ENCODE measurements at places on chromosomes 3 and 15.

DNA sequence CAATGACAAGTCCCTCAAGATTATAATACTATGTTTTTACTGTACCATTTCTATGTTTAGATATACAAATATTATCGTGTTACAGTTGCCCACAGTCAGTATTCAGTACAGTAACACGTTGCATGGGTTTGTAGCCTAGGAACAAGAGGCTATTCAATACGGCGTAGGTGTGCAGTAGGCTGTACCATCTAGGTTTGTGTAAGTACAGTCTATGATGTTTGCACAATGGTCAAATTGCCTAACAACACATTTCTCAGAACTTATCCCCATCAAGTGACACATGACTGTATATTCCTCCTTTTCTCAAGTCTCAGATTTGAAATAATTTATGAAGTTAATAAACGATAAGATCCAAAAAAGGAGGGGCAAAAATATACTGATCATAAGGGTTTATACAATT, 21.7 kb downstream of the ZDHHC3 start:
- peaks cover 11% of the 10 kb centered on the region for H3K4me1 ChIP-seq
- no peak for DNase-seq
- H3K27ac ChIP-seq, result no peak overlapping the region
- no peak overlapping the region for H3K4me3 ChIP-seq
- H3K27me3 ChIP-seq, result no peaks in the 10 kb centered on the region

- no peaks in the 10 kb centered on the region for H3K27me3 ChIP-seq
- no peak overlapping the region for H3K27ac ChIP-seq
- H3K4me3 ChIP-seq, result no peak overlapping the region
- no peaks in the 10 kb centered on the region for H3K36me3 ChIP-seq
- H3K4me1 ChIP-seq, result no peaks in the 10 kb centered on the region
- DNase-seq, result no peak
These were observed 539.5 kb downstream of the NAALADL2 start for GRCh38 chr3:175398676-175399075.

DNA sequence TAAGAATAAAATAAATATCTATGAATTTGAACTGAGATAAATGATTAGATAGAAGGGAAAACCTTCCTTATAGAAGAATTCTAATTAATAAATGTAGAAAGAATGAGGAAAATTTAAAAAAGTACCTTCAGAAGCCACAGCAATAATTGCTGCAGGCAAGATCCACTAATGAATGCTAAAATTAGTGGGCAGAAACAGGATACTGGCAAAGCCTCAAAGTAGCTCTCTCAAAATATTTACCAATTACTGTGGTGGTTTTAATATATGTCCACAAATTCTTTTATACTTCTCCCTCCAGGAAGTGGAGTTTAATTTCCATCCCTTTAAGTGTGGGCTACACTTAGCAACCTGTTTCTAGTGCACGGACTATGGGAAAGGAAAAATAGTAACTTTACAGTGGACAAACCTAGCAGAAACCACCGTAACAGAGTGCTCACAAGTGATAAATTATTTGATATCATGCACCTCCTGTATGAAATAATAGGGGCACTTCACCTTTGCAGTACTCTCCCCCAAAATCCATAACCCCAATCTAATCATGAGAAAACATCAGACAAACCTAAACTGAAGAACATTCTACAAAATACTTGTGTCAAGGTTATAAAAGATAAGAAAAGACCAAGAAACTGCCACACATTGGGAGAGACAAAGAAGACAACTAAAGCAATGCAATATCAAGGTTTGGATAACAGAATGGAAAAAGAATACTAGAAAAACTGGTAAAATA, 6.8 kb downstream of the PEAK1 start:
- H3K27ac ChIP-seq, result no peak overlapping the region
- no peak for DNase-seq
- H3K36me3 ChIP-seq, result no peaks in the 10 kb centered on the region
- no peaks in the 10 kb centered on the region for H3K27me3 ChIP-seq
- no peak overlapping the region for H3K4me3 ChIP-seq

GRCh38 chr3:78809966-78810365, 957.8 kb downstream of the ROBO1 start:
- H3K4me1 ChIP-seq, result no peaks in the 10 kb centered on the region
- no peak for DNase-seq
- H3K27me3 ChIP-seq, result no peaks in the 10 kb centered on the region
- H3K36me3 ChIP-seq, result no peaks in the 10 kb centered on the region
- no peak overlapping the region for H3K4me3 ChIP-seq

DNA sequence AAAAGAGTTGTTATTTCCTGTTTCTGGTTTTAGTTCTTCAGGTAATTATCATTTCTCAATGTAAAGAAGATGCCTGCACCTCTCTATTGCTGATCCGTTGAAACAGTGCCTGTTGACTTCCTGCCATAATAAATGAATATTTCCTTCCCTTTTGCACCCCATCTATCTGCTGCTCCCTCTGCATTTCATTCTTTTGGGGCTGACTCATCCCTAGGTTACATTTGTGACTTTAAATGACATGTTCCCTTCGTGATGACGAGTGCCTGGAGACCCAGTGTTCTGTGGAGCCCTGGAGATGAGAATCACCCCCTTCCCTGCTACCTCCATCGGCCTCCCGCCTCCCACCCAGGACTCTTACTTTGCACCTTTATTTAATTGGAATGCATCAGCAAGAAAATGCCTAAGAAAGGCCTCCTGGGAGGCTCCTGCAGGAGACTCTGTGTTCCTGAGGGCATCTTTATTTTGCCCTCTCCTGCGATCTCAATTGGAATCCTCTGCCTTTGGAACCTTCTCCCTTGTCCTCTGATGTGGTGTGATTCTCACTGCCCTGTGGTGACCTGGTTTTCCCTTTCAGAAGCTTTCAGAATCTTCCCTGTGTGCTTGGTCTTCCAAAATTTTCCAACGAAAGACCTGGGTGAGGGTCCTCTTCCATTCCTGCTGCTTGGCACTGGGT, 13.7 kb downstream of the LRRK1 start:
- no peak for DNase-seq
- H3K27me3 ChIP-seq, result peaks cover 4% of the 10 kb centered on the region
- H3K4me1 ChIP-seq, result no peaks in the 10 kb centered on the region
- no peak overlapping the region for H3K4me3 ChIP-seq
- H3K27ac ChIP-seq, result no peak overlapping the region

- no peaks in the 10 kb centered on the region for H3K4me1 ChIP-seq
- no peak for DNase-seq
- no peak overlapping the region for H3K27ac ChIP-seq
- H3K36me3 ChIP-seq, result no peaks in the 10 kb centered on the region
- no peaks in the 10 kb centered on the region for H3K27me3 ChIP-seq
- H3K4me3 ChIP-seq, result no peak overlapping the region
These were observed 78.7 kb upstream of the MME start for GRCh38 chr3:155001289-155002010.

DNA sequence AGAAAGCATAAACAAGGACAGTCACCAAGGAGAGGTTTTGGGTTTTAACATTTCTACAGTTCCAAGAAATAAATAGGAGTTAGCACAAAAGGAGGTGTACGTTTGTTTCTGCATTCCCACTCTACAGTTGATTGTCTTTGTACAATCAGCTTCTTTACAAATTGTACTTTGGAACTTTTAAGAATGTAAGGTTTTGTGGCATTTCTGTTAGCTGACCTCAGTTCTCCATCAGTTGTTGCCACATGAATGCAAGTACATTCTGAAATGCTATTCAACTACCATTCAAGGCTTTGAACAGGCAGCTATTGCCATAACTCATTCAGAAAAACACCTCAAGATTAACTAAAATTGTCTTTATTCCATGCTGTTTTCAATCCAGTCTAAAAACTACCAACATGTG, 253.2 kb upstream of the UBE2E1 start:
- no peaks in the 10 kb centered on the region for H3K36me3 ChIP-seq
- H3K4me1 ChIP-seq, result no peaks in the 10 kb centered on the region
- H3K4me3 ChIP-seq, result no peak overlapping the region
- no peaks in the 10 kb centered on the region for H3K27me3 ChIP-seq
- DNase-seq, result no peak

Measured in activated T-cell treated with anti-CD3 and anti-CD28 coated beads, Interleukin-2, amount 50 U/mL, for 24 hours (primary cell).